NCI-H1436 (cell line): ENCODE measurements at places on chromosomes 2 and 18.

- DNase-seq: no peak
Observed at GRCh38 chr2:8886876-8887275, 49.5 kb upstream of the KIDINS220 start.

DNA sequence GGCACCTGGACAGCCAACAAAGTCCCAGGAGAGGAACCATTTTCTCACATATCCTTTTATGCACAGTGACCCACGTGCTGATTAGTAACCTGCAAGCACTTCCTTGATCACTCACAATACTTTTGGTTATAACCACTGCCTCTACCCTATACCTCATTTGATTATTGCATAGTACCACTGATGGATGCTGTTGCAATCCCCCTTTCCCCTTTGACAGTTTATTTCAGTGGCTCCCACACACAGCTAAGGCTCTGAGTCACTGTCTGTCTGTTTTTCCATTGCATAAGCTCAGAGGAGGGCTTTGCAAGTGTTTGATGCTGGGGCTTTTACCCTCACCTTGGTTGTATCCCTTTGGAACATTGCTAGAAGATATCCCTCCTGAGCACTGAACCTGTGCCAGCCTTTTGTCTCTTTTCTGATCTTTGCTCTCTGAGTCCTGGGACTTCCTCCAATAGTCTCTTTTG is 101.7 kb upstream of the RBBP8 start:
- DNase-seq: no peak

DNA sequence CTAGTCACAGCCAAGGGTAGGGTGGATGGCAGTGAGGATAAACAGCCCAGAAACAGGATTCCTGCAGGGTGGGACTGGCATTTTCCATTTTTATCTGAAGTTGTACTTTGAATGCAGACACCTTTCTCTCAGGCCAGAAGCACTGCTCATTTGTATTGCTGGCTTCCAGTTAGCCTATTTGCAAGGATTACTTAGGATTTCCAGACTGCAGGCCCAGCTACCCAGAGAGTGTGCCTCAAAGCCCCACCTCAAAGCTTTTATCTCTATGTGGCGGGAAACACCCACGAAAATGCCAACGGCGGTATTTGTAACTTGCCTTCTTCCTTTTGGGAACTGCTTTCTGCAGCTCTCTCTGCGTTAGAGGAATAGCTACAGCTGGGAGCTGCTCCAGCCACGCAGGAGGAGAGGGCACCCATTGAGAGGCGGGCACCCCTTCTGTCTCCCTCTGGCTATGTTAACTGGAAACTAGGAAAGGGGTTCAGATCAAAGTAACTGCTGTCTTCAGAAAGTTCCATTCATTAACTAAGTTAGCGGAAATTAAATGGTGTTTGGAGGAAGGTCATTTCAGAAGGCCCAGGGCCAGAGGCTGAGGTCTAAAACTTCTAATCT is 144.9 kb downstream of the TGIF1 start:
- DNase-seq: no peak

- DNase-seq: no peak
Observed at GRCh38 chr2:57314682-57315081, 731.9 kb upstream of the VRK2 start.

DNA sequence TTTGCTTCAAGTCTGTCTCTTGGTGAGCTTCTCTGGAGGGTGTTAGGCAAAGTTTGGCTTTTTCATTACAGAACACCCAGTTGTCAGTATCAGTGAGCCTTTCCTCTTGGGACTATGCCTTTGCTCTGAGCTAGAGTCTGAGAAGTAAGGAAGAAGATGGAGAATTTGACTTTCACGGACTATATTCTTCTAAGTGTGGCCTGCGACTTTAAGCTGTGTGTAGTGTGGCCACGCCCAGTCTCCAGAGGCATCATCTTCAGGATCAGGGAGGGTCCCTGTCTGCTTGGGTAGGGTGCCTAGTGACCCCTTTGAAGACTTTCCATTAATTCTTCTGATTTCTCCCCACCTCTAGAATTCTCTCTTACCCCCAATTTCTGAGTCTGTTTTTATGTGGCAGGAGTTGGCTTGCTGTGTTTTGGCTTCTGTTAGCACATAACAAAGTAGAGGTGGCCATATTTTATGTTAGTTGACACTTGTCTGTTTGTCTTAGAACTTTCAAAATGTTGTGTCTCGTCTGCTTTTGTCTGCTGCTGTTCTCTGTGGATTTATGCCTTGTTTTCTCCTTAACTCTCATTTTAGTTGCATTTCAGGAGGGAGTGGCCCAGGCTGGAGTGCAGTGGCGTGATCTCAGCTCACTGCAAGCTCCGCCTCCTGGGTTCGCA is 8.6 kb downstream of the PLEKHB2 start:
- DNase-seq: no peak

DNA sequence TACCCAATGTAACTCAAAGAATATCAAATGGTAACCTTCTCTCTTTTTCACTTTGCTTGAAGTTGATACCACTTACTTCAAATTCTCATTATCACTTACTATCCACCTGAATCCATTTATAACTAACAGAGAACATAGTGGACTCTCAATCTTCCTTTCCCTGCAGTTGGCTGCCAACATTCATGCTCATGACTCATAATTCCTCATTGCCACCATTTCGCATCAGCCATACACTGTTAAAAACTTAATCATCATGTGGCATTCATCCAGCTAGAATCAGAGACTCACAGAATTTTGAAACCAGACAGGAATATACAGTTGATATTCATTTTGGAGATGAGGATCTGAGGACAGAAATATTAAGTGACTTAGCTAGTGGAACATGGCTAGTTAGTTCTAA is 56.8 kb downstream of the SLC4A10 start:
- DNase-seq: no peak

- DNase-seq: no peak
Observed at GRCh38 chr2:234438305-234438977, 58.4 kb downstream of the ARL4C start.

GRCh38 chr2:196289000-196289399 is 117.6 kb upstream of the STK17B start:
- DNase-seq: no peak

- no peak for DNase-seq
Observed at GRCh38 chr2:230947908-230948365, 22.9 kb upstream of the GPR55 start.
